Central memory CD4-positive, alpha-beta T cell (primary cell): ENCODE measurements at places on chromosomes 5 and 9.

- DNase-seq, result no peak
Observed at GRCh38 chr5:98104454-98105188, 668.8 kb upstream of the RGMB start.

DNA sequence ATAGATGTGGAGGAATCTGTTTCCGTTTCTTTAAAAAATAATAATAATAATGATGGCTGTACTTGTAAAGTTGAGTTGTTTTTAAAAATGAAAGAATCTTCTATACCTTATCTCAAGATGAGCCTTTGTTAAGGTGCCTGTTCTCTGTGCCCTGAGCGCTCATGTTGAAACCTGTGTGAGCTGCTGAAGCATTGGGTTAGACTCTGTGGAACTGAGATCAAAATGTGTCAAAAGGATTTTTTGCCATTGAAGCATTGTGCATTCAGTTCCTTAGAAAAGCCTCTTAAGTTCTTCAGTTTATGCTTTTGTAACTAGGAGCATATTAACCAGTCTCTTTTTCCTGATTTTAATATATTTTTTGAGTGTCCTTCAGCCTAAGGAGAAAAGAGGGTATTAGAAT is 67.7 kb downstream of the NUP214 start:
- no peak for DNase-seq

GRCh38 chr5:116614603-116614920 is 39.9 kb upstream of the SEMA6A start:
- no peak for DNase-seq

GRCh38 chr5:158903006-158903405 is 196.7 kb downstream of the EBF1 start:
- no peak for DNase-seq

GRCh38 chr5:136529081-136529480 is 163.7 kb upstream of the TRPC7 start:
- DNase-seq, result no peak

DNA sequence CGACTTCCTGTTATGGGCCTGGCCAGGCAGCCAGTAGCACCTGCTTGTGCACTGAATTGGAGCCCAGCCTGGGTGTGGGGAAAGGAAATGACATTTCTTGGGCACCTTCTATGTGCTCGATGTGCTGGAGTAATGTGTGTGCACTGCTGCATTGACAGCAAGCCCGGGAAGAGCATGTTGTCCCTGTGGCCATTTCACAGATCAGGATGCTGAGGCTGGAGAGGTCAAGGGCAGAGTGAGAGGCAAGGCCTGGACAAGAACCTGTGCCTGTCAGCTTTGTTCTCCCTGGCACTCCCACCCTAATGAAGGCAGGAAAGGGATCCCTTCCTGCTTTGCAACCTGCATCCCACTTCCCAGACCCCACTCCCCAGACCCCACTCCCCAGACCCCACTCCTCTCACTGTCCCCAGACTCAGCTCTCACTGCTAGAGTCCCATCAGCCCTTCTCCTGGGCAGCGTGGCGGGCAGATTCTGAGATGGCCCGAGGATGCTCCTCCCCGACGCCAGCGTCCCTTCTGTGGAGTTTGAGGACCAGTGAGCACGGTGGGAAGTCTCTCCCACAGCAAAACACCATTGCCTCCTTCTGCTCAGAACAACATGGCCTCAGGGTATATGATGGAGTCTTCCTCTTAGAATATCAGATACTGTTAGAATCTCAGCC is 49.6 kb downstream of the BARX1 start:
- DNase-seq, result no peak

- DNase-seq, result no peak
Observed at GRCh38 chr5:176614805-176615478, 5.0 kb upstream of the GPRIN1 start.

DNA sequence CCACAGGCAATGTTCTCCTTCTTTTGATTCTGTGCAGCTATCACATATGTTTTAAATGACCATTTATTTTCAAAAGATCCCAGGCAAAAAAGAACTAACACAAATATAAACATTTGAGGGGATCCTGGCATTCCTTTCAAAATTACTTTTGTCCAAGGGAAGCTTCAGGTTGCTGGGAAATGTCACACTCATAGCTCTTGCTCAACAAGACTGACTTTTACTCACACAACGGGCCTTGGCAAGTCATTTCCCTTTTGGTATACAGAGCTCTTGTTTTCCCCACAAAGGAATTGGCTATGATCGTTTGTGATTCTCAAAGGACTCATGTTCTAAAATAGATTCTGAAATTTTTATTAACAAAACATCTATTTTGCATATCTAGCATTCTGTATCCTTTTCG is 4.5 kb upstream of the PALM2AKAP2 start:
- no peak for DNase-seq

GRCh38 chr5:134833340-134834032 is 12.3 kb upstream of the C5orf24 start:
- no peak for DNase-seq

DNA sequence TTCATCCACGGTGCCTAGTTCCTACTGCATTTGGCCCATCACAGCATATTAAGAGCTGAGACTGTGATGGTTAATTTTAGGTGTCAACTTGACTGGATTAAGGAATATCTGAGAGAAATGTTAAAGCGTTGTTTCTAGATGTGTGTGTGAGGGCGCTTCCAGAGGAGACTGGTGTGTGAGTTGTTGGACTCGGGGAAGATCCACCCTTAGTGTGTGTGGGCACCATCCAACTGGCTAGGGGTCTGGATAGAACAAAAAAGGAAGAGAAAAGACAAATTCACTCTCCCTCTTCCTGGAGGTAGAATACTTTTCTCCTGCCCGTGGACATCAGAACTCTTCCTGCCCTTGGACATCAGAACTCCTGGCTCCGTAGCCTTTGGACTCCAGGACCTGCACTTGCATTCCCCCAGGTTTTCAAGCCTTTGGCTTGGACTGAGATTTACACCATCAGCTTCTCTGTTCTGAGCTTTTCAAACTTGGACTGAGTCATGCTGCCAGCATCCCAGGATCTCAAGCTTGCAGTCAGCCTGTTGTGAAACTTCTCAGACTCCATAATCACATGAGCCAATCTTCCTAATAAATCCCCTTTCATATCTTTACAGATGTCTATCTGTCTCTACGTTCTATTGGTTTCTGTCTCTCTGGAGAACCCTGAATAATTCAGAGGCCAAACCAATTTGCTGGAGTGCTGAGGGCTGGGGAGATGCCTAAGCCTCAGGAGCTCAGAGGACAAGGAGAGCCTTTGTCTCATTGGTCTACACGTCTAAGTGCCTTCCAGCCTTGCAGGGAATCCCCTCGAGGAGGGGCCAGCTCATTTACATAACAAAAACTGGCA is 164.5 kb downstream of the DCP2 start:
- no peak for DNase-seq

DNA sequence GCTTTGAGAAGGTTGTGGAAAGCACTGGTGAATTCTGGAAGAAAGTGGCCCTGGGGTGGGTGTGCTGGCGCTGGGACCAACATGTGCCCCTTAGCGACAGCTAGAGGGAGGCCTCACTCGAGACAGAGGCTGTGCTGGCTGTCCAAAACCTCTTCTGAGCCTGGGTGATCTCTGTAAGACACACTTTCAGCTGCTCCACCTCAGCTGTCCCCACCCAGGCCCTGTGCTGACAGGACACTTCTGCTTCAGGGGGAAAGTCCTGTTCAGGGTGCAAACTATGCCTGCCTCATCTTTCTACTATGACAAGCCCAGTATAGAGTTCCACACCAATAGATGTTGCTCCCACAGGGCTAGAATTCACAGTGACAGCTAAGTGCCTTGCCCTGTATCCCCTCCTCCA is 426.4 kb downstream of the MED10 start:
- DNase-seq, result no peak

DNA sequence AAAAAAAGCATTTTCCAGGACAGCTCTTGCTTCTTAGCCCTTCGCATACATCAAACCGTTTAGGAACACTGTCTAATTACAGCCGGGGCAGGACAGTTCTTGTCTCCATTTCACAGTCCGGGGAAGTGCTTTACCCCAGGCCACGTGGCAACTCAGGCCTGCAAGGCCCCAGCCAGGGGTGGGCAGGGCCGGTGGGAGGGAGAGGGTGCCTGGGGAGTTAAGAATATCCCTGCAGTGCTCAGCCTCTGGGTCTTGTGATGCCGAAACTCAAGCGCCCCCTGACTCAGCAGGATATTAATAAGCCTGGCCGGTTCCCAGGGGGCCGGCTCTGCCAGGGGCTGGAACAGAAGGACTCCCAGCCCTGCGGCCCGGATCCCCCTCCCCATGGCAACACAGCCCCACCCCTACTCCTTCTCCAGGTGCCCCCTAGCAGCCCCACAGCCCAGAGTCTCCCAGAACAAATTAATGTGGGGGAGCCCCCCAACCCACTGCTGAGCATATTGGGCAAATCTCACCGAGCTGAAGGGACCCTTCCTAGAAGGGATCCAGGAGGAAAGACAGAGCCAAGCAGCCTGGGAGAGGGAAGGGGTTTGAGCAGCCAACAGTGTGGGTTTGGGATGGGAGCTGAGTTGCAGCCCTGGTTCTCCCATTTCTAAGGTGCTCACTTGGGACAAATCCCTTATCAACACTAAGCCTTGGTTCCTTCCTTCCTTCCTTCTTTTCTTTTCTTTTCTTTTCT is 45.3 kb downstream of the PLPP7 start:
- no peak for DNase-seq

DNA sequence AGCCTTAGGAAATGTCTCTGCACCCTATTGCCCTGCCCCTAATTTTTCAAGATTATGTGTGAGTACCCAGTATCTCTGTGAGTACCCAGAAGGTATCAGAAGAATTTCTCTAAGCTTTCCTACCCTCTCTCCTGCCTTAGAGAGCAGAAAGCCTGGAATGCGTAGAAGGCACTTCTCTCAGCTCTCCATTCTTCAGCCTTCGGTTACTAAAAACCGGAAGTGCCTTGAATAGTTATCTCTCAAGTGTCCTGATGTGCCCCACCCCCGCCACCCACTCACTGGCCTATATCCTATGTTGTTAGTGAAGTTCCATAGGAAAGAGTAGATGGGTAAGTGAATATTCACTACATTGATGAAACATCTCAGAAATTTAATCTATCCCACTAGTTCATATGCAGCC is 210.7 kb upstream of the CDH10 start:
- DNase-seq, result no peak

- no peak for DNase-seq
Observed at GRCh38 chr5:110865400-110866094, 126.7 kb downstream of the SLC25A46 start.

- DNase-seq, result no peak
Observed at GRCh38 chr5:119322948-119323537, 32.8 kb upstream of the TNFAIP8 start.

DNA sequence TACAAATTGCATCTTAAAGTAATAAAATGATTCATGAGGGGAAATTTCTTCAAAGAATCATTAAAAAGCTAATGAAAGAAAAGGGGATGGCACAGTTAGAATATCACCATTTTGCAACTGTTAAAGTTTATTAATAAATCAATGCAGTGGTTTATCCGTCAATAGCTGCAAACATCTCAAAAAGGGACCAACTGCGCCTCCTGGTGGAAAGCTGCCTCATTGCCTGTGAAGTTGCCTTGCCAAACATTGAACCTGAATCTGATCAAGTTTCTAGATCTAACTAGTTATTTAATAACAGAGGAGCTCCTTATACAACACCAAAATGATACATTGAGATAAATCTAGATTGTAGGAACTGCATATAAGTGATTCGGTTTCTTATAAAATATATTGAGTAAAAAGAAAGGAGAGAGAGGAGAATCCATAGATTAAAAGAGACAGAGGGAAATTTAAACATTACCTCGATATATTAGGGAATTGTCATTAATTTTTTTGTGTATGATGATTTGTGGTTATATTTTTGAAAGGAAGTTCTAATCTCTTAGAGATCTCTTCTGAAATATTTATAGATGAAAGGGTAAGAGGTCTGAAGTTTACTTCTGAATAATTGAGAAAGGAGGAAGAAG is 6.9 kb upstream of the NDUFB6 start:
- peak; percentile 65 for DNase-seq

DNA sequence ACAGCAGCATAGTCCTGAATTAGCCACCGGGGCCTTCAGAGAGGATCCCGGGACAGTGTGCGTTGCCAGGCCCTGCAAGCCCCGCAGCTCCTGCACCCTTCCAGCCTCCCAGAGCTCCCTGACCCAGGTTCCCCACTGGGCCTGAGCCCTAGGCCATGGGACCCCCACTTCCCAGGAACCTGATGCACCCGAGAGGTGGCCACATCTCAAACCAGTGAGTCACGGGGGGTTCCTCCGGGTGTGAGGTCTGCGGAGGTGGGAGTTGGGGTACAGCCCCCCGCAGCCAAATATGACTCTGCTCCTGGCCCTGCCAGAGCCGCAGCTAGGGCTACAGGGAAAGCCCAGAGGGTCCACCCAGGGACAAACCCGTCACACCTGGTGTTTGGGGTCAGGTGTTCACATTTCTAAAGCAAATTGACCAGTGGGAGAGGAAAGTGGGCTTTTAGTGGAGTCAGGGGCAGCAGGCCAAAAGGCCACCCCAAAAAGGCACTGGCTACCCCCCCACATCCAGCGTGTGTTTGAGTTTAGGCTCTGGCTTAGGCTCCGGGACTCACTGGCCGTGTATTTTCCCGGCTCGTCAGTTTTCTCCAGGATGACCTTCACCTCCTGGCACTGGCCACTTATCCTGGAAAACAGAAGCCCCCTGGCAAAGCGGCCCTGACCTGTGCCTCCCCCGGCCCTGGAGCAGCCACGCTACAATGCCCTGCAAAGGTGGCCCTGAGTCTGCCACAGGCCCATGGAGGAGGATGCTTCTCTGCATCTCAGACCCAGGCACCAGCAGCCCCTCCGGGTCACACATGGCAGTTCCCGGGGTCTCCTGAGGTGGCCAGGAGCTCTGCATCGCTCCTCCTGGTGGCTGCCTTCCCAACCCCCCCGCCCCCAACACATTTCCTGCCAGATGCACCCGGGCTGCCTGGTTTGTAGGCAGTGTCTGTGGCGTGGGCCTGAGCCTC is 17.4 kb upstream of the OBP2B start:
- DNase-seq, result no peak

DNA sequence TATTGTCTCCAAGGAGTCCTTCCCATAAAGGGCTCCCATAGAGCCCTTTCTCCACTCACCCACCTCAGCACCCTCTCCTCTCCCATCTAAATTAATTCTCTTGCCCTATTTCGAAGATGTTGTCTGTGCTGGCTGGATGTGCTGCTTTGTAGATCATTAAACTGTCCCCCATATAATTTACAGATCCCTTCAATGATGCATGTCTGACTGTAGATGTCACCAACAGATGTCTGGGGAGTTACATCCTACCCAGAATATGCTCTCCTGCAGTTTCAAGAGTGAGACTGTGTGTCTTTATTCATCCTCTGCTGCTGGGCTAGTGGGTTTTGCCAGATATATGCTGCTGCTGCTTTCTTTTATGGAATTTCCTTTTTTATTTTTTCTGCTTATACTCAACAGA is 351.2 kb downstream of the MLLT3 start:
- DNase-seq, result no peak

- no peak for DNase-seq
Observed at GRCh38 chr9:14652729-14653377, 40.4 kb downstream of the ZDHHC21 start.

GRCh38 chr9:123319541-123320339 is 36.3 kb upstream of the CRB2 start:
- DNase-seq, result no peak

- DNase-seq, result no peak
Observed at GRCh38 chr5:180622910-180623309, 26.5 kb downstream of the FLT4 start.
